ENCODE measurements at places on chromosomes 5 and 9.

DNA sequence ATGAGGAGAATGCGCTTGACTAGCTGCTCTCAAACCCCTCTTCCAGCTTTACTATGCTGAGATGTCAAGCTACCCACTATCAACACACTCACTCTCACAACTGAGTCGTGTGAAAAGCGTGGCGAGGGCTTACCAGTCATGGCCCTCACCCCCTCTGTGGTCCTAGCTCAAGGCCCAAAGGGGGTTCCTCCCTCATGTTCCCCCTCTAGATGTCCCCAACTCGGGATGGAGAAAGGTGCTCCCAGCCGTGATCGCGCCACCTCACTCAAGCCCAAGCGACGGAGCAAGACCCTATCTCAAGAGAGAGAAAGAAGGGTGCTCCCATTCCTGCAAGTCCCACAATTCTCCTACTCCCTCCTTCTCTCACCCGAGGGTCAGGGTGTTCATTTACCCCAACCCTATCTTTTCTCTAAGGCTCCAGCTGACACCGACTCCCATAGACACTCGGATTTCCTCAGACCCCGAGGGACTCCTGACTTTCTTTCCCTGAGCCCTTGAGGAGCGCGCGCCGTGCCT is 559 bp downstream of the SLC38A9 start:
- DNase-seq = peak; percentile 57

DNA sequence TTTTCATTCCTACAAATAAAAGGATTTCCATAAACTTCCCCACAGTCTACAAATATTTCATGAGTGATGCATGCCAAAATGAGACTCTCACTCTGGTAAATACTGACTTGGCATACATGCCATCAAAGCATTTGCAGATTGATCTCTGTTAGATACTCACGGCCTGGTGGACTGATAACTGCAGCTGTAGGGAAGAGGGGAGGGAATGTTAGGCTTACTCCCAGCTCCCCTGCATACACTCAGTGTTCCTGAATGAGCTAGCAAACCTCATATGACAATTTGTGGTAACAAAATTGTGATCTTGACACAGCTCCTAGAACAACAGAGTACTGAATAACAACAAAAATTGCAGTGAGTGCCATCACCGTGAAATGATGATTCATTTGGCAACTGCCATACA is 435.3 kb downstream of the NR2F1-AS1 start:
- no peak for DNase-seq

DNA sequence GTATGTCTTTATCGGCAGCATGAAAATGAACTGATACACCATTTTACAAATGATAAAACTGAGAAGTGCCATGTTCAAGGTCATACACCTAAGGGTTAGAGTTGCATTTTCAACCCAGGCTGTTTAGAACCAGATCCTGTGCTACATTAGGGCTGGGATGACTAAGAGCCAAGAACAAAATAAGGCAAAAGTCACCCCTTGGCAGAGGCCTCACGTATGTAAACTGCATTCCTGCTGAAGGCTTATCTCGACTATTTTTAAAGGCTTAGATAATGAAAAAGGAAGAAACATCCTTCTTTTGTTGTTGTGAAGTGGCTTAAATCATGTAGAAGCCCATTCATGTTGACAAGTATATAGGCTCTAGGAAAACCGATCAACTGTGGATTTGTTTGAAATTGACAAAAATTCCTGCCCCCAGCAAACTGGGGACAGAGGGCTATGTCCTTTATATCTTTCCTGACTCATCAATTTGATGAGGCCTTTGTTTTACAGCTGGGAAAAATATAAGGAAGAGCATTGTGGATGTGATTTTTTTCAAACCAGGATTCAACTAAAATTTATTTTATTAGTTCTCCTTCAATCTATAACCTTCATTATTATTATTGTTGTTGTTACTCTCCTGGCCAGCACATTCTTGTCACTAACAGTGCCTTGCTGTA is 196.5 kb downstream of the SNX18 start:
- DNase-seq = no peak

DNA sequence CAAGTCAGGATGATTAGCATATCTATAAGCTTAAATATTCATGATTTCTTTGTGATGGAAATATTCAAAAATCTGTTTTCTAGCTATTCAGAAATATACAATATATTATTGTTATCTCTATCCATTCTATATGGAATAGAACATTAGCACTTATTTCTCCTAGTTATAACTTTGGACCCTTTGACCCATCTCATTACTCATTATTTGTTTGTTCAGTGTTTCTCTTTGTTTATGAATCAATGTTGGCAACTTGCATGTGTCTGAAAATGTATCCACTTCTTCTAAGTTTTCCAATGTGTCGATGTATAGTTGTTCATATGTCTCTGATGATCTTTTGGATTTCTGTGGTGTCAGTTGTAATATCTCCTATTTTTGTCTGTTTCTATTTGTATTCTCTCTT is 1059.3 kb downstream of the CDH9 start:
- no peak for DNase-seq

- DNase-seq = no peak
Measured at GRCh38 chr9:2032234-2032633, 17.1 kb downstream of the SMARCA2 start.

GRCh38 chr5:137035480-137035878 is 463.6 kb downstream of the SPOCK1 start:
- no peak for DNase-seq

DNA sequence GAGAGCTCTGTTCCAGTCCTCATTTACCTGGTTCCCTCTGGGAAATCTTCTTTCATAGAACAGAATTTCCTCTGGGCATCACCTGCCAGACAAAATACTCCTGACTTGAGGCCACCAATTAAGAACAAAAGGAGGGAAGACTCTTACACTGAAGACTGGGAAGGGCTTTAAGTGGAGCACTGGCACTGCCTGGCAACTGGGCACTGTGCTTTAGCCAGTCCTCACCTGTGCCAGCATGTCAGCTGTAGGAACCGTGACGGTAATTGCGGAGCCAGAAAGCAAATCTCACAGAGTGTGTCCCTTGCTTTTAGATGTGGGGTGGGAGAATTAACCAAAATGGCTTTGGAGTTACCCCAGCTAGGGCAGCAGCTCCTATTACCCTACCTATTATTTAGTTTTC is 40.6 kb downstream of the FAM219A start:
- no peak for DNase-seq

DNA sequence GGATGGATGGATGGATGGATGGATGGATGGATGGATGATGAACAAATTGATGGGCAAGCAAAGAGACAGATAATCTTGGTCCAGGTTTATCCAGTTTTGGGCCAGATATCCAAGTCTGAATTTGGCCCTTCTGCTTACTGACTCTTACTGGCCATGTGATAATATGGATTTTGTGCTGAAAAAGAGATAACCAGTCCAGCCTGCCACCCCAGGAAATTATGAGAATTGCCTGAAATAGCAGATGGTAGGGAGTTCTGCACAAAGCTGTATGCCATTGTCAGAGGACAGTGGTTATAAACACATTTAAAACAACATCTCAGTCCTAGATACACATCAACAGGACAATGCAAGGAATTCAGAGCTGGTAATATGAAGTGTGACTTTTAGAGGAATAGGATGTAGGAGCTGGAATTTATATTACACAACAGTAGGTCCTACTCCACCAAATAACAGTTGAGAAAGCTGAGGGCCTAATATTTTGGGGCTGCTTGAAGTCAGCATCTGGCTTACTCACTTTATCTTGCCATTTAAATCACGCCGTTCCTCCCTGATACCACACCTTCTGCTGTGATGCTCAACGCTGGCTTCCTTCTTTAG is 9.0 kb upstream of the FAT2 start:
- DNase-seq = no peak

- DNase-seq = no peak
Measured at GRCh38 chr9:83936523-83936922, 15.3 kb upstream of the KIF27 start.

GRCh38 chr9:122875523-122875922 is 29.6 kb downstream of the RC3H2 start:
- no peak for DNase-seq

GRCh38 chr9:108271646-108272348 is 584.0 kb downstream of the ACTL7B start:
- DNase-seq = peak; percentile 81

GRCh38 chr9:77892955-77893514 is 138.6 kb downstream of the GNAQ start:
- no peak for DNase-seq

Data from RWPE1 (cell line).